ENCODE measurements at places on chromosomes 4 and X. TPM values are rescaled to one million over a fixed set of nuclear protein-coding genes. Genes with fewer than 3 reads are reported as not detected.

DNA sequence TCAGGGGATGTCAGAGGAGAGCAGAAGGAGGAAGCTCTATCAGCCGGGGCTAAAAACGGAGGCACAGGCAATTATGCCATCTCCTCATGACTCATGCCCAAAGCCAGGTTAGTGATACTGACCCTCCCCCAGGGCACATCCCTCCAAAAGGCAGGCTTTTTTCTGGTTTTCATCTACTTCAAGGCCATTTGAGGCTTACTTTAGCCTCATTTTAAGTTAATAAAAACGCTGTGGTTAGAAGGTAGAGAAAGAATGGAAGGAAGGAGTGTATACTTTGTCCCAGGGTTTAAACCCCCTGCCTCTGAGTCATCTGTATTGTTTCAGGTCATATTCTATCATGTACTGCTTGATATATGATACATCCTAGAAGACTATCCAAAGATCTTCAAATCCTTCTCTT, 89.7 kb upstream of the NDP start:
- peak; percentile 88 for DNase-seq

- DNase-seq = no peak
Measured at GRCh38 chrX:859329-859728, 228.7 kb downstream of the SHOX start.

DNA sequence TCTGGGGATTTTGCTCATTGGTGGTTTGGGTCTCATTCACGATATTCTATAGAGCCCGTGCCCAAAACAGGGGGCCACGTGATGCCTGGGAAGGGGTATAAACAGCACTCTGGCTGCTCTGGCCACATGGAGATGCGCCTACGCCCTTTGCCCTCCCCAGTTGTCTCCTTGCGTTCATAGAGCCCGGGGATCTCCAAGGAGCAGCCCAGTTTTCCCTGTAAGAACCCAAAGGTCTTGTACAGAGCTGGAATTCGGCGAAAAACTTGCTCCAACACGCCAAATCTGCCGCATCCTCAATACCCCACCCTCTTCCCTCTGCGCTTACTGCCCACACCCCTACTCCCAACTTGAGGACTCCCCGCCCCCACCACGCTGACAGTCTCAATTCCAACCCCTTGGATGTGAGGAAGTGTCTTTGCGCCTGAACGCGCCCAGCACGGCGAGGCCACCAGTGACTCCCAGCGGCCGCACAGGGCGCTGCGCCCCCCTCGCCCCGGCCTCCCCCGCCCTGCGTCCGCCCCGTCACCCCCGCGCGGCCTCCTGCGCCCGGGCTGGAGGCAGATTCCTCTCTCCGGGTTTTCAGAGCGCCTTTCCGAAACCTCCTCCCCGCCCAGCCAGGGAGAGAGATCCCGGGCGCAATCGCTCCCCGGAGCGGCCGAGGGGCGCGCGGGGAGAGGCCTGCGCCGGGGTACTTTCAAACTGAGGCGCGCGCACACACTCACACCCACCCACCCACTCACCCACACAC, at the start of gene NHS:
Gene NHS (plus strand): TSS at position 582 of the 748 bp plus-strand sequence. CDS start 558 bp downstream, outside the sequence.
- DNase-seq = peak; percentile 81

DNA sequence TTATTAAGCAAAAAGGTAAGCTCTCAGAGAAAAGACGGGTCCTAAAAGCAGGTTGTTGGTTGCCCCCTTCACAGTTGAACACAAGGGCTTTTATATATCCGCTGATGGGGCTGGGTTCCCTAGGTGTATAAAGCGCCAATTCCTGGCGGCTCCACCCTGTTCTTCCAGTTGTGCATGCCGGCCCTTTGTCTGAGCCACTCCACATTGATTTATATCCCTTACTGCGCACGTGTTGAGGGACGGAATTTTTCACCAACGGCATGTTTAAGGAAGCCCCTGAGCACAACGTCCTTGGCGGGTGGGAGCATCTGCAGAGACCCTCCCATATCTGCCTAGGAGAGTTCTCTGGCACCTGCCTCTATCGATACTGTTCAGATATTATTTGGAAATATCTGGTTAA, 135.7 kb downstream of the DTHD1 start:
- DNase-seq = no peak

Gene S100G
- total RNA-seq = not detected

- no peak for DNase-seq
Measured at GRCh38 chr4:168383510-168383909, 65.0 kb upstream of the DDX60 start.

Gene MAGEA1
- total RNA-seq = 11.7 TPM

Gene AFM
- not detected for total RNA-seq

Gene CLTRN
- 2.8 TPM for total RNA-seq

Gene ITIH6
- total RNA-seq = not detected

DNA sequence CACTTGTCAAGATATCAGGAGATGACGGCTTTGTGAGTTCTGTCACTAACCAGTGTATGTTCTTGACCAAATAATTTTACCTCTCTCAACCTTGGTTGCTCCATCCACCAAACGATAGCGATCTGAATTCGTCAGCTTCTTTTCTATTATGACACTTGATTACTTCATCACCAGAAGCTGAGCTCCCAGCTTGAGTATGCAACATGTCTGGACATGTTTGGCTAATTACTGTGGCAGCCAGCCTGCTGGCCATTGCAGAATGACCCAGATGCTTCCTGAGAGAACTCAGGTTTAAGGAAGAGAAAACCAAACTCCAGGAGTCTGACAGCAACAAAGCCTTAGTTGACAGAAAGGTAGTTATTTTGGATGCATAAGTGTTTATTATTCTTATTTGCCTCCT, 46.4 kb upstream of the PARM1 start:
- DNase-seq = no peak

DNA sequence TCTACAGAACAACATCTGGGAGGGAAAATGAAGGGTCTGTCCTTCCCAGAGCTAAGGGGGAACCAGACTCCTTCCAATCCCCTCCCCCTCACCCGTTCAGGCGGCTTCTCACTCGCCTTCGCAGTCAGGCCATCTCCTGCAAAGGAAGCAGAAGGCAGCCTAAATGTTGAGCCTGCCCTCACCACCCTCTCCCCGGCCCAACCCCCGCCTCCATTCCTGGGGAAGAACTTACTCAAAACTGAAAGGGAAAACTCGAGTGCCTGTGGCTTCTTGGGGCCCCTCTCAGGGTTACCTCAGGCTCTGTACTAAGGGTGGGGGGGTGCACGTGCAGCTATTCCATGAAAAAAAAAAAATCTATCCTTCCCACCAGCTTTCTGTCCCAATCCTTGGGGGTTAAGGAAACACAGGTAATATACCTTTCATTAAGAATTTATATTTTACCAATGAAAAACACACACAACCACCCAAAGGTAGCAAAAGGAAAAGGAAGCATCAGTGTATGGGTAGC, 2.4 kb downstream of the ZMYM3 start:
- DNase-seq = no peak

DNA sequence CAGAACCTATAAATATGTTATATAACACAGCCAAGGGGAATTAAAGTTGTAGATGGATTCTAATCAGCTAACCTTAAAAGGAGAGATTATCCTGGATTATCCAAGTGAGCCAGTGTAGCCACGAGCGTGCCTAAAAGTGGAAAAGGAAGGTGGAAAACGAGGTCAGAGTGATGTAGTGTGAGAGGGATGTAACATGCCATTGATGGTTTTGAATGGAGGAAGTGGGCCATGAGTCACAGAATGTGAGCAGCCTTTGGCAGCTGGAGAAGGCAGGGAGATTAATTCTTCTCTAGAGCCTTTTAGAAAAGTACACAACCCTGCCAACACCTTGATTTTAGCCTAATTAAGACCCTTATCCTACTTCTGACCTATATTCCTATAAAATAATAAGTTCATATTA, 149.1 kb downstream of the SLC39A8 start:
- DNase-seq = peak; percentile 46

DNA sequence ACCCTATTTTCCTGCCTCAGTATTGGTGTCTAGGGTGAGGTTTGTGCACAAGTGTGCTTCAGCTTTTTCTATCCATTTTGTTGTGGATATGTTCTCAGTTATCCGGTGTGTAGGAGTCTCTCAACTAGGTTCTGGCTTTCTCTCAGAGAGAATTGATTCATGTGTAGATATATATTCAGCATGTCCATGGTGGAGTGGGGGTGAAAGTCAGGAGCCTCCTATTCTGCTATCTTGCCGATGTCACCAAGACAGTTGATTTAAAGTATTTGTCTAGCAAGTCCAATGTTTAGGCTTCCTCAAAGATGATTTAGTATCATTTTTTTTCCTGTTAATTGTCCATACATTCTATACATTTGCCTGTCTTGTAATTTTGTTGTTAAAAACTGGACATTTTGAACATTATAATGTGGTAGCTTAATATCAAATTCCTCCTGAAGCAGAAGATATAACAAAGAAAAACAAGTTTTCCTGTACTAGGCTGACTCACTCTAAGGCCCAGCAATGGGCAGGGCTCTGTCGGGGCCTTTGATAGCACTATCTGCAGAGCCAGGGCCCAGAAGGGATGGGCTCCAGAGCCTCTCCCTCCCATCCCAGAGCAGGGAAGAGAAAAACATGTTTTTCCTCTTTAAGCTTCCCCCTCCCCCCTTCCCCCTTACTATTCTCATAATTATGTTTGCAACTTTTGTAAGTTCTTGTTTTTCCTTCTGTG, 37.6 kb downstream of the GLUD2 start:
- DNase-seq = no peak

- DNase-seq = no peak
Measured at GRCh38 chr4:3676907-3677747, 89.1 kb upstream of the ADRA2C start.

DNA sequence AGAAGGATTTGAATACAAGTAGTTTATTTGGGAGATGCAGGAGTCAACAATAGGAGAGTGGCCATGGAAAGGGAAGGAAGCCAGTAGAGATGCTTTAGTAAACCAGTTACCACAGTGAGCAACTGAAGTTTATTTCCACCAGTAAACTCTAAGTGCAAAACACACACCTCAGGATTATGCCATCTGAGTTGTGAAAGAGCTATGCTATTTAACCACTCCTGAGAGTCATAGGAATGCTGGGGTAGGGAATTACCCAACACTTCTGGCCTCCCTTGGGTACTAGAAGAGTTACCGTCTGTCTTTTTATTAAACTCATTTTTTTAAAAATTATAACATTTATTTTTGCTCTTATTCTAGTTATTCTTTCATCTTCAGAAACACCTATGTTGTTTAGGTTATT, 834.6 kb upstream of the AMOT start:
- peak; percentile 2 for DNase-seq

GRCh38 chrX:134633832-134634231, 24.4 kb downstream of the PLAC1 start:
- DNase-seq = no peak

- peak; percentile 1 for DNase-seq
Measured at GRCh38 chrX:17922303-17922702, 61.2 kb upstream of the RAI2 start.

Gene CTAG2
- 1.1 TPM for total RNA-seq

GRCh38 chr4:140865253-140866217, 109.3 kb upstream of the TBC1D9 start:
- DNase-seq = no peak

DNA sequence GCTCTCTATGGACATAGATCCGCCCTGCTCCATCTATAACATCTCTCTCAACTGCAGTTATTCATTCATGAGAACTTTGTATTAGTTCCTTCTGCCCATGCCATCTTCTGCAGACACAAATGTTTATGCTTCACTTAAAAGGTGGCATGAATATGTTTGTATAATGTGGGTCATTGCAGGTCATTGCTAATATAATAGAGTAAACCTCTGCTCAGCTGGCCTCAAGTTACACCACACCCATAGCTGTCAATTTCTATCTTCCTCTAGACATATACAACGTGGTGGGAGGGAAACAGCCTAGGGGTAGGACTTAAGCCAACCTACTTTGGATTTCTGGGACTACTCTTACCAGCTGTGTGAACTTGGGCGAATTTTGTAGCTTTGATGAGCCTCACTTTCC, 129.8 kb downstream of the ATXN3L start:
- DNase-seq = peak; percentile 58

Gene FAM241A
- total RNA-seq = not detected

- peak; percentile 81 for DNase-seq
Measured at GRCh38 chrX:56947699-56948098, 47.6 kb downstream of the SPIN3 start.

GRCh38 chr4:184792950-184793555, 32.7 kb downstream of the ACSL1 start:
- peak; percentile 87 for DNase-seq

GRCh38 chr4:74197080-74197479, 39.2 kb downstream of the MTHFD2L start:
- no peak for DNase-seq

DNA sequence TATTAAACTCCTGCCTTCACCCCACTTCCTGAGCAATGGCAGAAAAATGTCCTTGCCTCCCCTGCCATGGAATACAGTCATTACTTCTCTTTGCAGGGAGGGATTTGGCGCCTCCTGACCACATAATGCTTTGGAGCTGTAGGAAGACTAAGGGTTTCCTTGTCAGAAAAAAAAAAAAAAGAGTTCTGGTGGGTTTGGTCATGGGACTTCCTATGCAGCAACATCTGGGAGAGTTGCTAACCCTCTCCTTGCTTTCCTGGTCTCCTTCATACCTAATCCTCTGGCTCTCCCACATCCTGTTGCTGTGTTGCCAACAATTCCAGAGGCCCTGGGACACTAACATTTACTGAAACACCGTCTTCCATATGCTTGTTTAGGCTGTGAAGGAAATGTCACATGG, 75.1 kb upstream of the MBNL3 start:
- peak; percentile 1 for DNase-seq

DNA sequence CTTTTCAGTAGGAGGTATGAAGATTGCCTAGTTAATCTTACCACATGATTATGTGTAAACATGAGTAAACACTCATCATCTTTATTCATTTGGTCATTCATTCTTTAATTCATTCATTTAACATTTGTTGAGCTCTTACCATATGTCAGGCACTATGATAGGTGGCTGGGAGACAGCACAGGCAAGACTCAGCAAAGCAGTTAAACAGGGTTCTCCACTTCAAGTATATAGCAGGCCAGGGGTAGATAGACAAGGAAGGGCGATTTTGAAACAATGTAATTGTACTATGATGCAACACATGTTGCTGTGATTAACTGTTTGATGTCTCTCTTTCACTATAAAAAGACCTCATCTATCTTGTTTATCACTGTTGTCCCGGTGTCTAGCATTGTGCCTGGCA, 84.3 kb upstream of the GPR101 start:
- DNase-seq = no peak

GRCh38 chr4:71765821-71766383, 18.0 kb downstream of the GC start:
- DNase-seq = no peak

Gene HTT
- total RNA-seq = 46.2 TPM

- no peak for DNase-seq
Measured at GRCh38 chr4:10438924-10439323, 18.3 kb downstream of the ZNF518B start.

DNA sequence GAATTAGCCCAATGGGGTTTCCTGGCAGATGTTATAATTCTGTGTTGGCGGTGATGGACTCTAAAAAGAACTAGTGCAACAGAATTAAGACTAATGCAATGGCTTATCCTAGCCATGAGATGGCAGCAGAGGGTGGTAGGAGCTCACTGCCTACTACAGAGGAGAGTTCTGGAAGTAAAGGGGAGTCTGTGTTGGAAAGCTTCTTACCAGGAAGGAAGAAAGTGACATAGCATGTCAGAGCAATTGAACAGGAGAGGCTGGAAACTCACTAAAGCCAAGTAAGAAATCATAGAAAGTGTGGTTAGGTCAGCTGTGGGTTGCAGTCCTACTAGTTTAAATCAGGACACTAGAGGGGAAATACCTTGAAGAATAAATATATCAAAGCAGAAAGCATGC, 6.3 kb upstream of the TRPC5OS start:
- peak; percentile 63 for DNase-seq

- DNase-seq = no peak
Measured at GRCh38 chr4:970046-970745, 3.2 kb downstream of the DGKQ start.

Gene P2RY4
- total RNA-seq = 0.15 TPM

GRCh38 chrX:23637187-23637586, 30.1 kb upstream of the PRDX4 start:
- DNase-seq = no peak

GRCh38 chrX:68112321-68112720, 321.0 kb downstream of the OPHN1 start:
- DNase-seq = peak; percentile 45
